ENCODE measurements at places on chromosomes 3 and 15.

- DNase-seq: no peak
Observed at GRCh38 chr3:19799887-19800286, 134.1 kb downstream of the EFHB start.

GRCh38 chr15:39453620-39454019 lies 127.3 kb upstream of the THBS1 start:
- no peak for DNase-seq

DNA sequence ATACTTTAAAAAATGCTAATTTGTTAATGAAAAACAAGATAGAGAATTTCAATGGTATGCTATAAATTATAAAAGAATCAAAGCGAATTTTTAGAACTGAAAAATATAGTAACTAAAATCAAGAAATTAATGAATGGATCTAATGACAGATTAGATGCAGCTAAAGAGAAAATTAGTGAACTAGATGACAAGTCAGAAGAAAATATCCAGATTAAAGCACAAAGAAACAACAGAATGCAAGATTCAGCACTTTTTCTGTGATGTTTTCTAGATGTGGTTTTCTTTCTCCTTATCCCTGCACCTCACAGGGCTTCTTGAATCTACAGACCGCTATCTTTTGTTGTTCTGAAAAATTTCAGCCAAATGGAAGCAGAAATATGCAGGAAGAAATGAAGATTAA lies 54.4 kb downstream of the INO80 start:
- DNase-seq: no peak

GRCh38 chr3:108088697-108089096 lies 2.1 kb downstream of the CD47 start:
- DNase-seq: no peak

DNA sequence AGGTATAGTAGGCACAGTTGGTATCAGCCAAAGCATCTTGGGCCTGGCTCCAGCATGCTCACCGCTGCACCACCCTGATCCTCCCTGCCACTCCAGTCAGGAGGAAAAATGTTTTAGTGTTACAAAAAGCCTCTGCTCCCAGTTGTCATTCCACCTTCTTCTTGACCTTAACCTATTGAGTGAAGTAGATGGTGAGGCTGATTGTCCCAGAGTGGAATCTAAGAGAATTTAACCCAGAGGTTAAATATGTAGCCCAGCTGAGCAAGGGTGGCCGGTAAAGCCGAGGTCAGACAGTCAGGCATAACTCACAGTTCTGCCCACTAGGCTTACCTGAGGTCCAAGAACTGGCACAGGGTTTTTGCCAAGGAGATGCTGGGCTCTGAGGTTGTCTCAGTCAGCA lies 30.7 kb upstream of the TNIK start:
- DNase-seq: no peak

DNA sequence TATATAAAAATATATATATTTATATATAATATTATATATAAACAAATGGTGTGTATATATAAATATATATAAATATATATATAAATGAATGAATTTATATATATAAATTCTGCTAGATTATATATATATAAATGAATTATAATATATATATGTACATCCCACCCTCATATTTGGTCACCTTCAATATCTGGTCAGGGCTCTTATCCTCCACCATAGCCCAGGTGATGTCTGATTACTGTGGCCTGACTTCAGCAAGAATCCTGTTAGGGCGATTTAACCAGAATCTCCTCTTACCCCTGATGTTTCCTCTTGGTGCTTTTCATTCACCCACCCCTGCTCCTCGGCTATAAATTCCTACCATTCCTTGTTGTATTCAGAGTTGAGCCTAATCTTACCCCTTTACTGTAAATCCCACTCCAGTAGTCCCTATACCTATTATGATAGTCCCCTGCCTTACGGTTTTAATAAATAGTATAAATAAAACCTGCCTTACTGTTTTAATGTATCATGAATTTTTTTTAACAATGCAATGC lies 439.6 kb downstream of the PLOD2 start:
- DNase-seq: no peak

- DNase-seq: peak; percentile 56
Observed at GRCh38 chr3:15108082-15108545, 9.2 kb upstream of the RBSN start.

DNA sequence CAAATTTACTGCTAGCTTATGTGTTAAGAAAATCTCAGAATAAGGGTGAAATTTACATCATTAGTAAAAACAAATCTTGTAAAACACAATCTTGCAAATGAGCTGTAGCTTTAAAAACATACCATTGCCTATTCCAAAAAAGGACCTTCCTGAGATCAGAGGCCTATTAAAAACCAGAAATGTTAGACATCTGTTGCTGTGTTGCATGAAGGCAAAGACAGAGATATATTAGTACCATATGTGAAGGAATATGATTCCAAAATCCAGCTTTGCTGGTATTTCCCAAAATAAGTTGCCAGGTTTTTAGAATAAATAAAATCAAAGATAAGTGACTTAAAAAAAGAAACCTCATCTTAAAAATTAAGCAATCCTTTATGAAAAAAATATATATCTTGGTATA lies 504.1 kb upstream of the CDIN1 start:
- DNase-seq: no peak

GRCh38 chr3:88038566-88038965 lies 20.2 kb downstream of the CGGBP1 start:
- DNase-seq: no peak

- no peak for DNase-seq
Observed at GRCh38 chr3:58151637-58152036, 59.1 kb downstream of the DNASE1L3 start.

DNA sequence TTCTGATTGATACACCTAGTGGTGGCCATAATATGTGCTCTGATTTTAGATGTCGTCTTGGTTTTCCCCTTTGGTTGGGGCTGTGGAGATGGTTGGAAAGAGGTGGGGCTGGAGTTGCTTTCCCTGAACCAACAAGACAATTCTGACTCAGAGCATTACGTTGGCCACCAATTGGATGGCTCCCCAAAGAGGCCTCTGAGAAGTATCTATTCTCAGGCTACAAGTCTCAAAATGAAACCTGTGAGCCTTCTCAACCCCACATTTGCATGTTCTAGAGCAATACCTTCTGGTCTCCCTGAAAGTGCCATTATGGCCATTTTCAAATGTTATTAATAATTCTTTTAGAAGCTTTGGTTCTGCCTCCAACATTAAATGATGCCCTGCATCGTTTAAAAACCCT lies 188.4 kb upstream of the WNT5A start:
- DNase-seq: no peak

DNA sequence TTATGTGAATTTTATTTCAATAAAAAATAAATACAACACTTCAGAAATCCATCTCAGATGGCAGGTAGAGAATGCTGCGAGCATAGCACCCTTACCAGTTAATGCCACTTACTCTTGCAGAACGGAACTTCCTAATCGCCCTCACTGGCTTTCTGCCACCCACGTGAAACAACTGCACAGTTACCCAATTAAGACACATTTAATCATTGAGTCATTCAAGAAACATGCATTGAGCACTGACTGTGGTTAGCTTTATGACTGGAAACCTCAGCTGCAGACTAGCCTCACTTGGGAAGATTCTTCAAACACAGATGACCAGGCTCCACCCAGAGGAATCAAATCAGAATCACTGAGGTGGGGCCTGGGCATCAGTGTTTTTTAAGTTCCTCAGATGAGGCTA lies 5.6 kb upstream of the MFGE8 start:
- no peak for DNase-seq

DNA sequence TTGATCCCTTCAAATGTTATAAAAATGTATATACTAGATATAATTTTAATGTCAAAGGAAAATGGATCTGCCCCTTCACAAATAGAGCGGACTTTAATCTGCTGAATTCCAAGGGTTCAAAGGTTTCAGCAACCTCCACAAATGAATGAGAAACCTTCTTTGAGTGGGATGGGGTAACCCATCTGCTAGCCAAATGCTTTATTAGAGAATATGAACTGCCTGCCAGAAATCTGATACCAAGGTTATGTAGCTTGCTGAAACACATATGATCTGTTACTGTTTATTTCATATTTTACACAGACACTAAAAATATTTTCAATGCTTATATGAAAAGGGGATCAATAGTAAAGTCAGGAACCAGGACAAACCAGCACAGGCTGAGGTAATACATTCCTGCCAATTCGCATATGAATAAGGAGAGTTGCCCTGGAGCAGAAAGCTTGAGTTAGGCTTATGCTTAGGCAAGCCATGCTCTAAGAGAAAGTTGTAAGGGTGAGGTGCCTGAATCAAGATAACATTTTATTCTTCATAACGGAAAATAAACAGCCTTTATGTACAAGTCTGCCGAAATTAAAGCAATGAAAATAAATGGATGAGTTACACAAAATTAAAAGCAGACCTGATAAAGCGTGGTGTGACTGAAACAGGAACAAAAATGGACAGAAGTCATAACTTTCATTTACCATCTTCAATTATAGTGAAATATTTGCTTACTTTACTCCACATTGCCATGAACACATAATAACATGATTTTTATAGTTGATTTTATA lies 26.5 kb downstream of the PLOD2 start:
- no peak for DNase-seq

DNA sequence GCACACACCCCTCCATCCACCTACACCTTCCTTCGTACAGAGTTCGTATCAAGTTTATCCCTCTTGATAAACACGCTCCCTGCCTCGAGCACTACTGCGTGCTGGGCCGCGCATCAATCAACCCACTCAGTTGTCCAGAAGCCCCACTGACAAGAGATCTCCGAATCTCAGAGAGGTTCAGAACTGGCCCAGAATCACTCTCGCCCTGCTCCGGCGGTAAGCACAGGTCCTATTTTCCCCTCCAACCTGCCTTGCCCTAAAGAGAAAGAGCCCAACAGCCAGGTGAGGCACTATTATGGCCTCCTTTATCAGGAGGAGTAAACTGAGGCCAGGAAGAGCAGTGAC lies 494 bp upstream of the NISCH start:
- no peak for DNase-seq

- peak; percentile 89 for DNase-seq
Observed at GRCh38 chr3:139343895-139344856, at the start of gene MRPS22. Gene MRPS22 (plus strand): TSS chr3:139344020. CDS start chr3:139344027, 7 bp downstream.

- no peak for DNase-seq
Observed at GRCh38 chr15:42602501-42602900, 27.1 kb downstream of the STARD9 start.

- DNase-seq: no peak
Observed at GRCh38 chr3:14548321-14548729, 8.2 kb upstream of the GRIP2 start.

DNA sequence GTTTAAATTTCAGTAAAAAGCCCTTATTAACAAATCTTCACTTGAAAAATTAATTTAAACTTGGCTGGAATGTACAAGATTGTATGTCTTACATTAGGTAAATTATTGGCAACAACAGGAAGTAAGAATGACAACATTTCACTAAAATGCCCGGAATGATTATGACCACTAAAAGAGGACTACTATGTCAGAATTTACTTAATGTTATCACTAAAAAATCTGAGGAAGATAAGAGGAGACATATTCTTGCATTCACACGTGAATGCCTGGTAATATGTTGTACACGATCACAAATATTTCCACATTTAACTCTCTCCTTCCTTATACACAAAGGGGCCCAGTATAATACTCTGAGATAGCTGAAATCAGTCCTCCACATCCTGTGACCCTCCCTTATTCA lies 29.7 kb downstream of the VGLL3 start:
- no peak for DNase-seq

DNA sequence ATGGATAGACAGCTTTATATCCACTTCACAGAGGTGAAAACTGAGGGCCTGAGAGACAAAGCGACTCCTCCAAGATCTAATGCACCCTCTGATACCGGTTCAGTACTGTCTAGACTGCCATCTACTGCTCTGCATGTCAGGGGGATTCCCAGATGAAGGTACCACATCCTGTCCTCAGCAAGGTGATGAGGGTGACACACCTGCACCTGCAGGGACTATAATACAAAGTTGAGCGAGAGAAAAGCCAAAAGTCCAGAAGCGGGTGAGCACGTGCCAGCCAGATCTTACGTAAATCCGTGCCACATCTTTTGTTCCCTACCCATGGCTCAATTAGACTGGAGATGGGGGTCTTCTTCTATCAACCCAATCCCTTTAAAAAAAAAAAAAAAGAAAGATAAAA lies 32.4 kb upstream of the HES1 start:
- peak; percentile 26 for DNase-seq

GRCh38 chr3:136792556-136793330 lies 26.2 kb upstream of the SLC35G2 start:
- no peak for DNase-seq

DNA sequence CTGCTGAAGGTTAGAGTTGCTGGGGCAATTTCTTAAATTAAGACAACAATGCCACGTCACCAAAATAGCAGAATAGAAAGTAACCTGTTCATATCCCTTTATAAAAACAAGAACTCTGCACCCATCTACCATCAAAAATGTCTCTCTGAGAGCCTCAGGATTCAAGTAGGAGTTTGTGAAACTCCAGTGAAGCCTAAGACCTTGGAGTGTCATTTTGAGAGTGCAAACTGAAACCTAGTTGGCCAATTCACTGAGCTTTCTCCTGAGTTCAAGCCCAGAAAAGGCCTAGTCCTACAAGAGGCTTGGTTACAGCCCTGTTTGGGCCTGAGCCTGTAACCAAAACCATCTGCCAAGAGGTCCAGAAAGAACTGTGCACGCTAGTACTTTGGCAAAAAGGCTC lies 335.1 kb downstream of the EFHB start:
- no peak for DNase-seq

DNA sequence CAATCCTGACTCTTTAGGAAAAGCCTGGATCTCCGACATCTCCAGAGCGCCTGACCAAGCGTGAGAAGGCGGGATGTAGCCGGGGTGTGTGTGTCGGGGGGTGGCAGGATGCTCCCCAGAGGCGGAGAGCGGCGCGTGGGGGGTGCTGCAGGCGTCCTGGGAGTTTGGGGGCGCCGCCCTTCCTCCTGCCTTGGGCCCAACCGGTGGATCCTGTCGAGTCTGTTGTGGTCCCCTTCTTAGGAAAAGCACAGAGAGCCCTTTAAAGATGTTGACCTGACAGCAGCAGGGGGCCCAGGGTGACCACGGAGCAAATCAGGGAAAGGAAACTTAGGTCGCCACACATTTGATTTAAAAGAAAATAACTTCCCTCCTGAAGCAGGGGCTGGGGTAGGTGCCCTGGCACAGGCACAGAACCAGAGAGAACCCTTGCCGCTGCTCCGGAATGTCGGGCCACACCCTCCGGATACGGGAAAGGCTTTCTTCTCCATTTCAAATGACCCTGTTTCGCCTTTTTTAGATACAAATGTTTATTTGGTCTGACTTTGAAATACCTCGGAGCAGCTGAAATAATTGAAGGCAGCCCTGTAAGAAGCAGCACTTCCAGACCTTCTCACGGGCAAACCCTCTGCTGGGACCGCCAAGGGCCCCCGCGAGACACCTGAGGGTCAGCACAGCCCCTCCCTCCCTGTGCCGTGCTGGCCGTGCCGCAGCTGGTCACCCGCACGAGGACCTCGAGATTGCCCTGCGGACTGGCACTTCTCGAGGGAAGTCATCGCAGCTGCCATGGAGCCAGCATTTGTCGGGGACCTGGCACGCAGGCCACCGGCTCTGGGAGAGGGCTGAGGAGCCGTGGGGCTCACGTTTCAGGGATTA lies 102.9 kb upstream of the KLF13 start:
- no peak for DNase-seq

- no peak for DNase-seq
Observed at GRCh38 chr3:186287711-186288110, 74.3 kb downstream of the DGKG start.

GRCh38 chr15:96390986-96391385 lies 60.5 kb downstream of the NR2F2 start:
- DNase-seq: no peak

- DNase-seq: no peak
Observed at GRCh38 chr3:196186651-196187573, 24.3 kb downstream of the ZDHHC19 start.

Measured in T-helper 1 cell (primary cell).